ENCODE measurements at places on chromosomes 4 and X.
A peak's percentile ranks its signal among the peaks of the same experiment; 100 is the strongest.

DNA sequence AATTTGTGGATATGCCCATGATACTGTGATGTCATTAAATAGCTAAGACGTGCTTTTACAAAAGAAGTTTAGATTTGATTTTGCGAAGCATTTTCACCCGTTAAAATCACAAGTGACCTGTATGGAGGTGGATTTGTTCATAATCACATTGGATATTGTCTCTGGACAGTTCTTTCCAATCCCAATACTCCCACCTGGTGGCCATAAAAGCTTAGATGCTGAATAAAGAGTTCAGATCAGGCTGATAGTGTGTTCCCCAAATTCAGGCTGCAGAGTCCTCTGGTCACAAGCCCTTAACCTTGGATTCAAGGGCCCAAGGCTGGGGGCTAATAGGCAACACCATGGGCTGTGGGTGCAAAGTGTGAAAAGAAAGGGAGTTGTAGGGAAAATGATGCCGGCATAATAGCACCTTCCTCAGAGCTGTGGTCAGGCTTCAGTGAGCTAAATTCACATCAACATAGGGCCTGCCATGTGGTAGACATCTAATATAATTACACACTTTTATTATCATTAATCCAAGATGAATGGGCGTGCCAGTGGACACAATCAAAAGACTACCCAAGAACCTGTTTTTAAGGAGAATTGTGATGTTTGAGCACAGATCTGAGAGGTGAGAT, 28.1 kb downstream of the SMIM43 start:
- peak; percentile 47 for DNase-seq

DNA sequence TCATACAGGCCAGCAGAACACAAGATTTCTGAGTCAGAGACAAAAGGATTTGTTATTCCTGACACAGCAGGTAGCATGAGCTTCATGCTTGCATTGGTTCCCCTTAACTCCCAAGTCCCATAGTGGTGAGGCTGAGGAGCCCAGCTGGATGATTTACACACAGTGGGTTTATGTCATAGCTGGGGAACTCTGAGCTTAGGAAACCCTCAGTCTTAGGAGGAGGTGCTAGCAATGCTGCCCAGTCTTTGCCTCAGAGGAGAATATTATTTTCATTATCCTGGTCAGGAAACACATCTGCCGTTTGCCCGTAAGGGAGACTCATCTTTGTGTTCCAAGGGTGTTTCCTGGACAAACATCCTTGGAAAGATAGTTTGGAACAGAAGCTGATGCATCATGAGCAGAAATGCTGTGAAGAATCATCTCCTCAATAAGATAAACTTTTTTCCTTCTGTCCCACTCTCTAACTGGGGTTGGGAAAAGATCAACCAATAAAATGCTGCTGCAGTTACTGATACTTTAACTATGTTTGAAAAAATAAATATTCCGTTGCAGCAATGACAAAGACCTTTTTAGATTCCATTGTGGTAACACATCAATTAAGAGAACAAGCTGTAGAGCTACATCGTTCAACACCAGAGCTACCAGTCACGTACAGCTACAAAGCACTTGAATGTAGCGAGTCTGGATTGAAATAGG, 146.8 kb downstream of the DCLK2 start:
- DNase-seq = peak; percentile 99

DNA sequence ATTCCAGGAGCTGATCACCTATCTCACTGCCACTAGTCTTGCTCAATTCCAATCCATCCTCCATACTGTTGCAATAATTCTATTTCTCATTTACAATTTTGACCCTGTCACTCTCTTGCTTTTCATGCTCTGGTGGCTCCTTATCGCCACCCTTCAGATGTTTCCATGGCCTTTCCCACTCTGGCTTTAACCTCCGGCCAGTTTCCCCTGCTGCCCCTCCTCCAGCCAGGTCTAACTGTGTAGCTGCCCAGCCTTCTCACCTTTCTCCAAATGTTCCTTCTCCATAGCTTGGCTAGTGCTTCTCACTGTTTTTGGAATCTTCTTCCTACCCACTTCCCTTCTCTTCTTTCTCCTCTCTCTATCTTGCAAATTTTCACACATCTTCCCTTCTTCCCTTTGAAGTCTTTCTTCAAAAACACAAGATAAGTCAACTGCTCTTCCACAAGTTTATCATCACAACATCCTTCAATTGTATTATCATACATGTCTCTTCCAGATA, 153.8 kb downstream of the COL25A1 start:
- DNase-seq = no peak

GRCh38 chrX:129449148-129449547, 74.1 kb downstream of the SMARCA1 start:
- DNase-seq = no peak

GRCh38 chrX:50071494-50071893, 129.3 kb downstream of the AKAP4 start:
- DNase-seq = no peak

GRCh38 chrX:126551725-126552312, 795 bp downstream of the DCAF12L1 start:
- DNase-seq = no peak

DNA sequence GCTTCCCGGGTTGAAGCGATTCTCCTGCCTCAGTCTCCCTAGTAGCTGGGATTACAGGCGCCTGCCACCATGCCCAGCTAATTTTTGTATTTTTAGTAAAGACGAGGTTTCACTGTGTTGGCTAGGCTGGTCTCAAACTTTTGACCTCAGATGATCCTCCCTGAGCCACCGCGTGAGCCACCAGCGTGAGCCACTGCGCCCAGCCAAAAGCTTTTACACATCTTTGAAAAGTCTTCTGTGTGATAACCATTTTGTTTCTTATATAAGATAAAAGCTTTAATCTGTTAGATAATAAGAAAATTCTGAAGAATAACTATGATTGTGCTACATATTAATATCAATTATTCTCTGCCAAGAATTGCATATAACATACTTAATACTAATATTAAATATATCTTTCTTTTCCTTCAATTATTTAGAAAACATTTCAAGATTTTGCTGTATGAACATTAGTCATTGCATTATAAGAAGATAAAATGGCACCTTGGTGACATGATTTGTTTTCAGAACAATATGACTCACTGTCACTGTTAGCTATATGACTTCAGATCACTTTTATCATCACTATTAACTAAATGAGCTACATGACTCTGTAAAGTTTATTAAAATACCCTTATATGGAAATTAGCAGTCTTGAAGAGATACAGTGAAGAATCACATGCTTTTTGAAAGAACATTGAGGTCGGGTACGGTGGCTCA, 33.4 kb downstream of the RUFY3 start:
- DNase-seq = no peak

- no peak for DNase-seq
Observed at GRCh38 chr4:178165951-178166308, 723.7 kb upstream of the AGA start.

DNA sequence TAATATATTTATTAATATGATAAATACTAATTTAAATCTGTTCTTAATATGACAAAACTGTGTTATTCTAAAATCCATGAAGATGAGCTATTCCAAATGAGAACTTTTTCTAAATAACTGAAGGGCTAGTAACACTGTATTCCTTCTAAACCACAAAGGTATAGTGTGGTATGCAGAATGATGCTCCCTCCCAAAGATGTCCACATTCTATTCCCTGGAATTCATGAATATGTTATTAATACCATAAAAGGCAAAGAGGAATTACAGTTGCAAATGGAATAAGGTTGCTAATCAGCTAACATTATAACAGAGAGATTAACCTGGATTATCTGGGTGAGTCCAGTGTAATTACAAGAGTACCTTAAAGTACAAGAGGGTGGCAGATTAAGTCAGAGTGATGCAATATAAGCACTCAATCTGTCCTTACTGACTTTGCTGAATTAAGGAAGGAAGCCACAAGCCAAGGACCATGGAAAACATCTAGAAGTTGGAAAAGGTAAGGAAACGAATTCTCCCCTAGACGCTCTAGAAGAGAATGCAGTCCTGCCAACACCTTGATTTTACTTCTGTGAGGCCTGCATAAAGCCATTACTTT, 20.7 kb upstream of the MAB21L2 start:
- DNase-seq = no peak

- no peak for DNase-seq
Observed at GRCh38 chrX:8726031-8726652, 5.8 kb downstream of the ANOS1 start.

- DNase-seq = no peak
Observed at GRCh38 chrX:106331606-106332005, 163.5 kb downstream of the PWWP3B start.

DNA sequence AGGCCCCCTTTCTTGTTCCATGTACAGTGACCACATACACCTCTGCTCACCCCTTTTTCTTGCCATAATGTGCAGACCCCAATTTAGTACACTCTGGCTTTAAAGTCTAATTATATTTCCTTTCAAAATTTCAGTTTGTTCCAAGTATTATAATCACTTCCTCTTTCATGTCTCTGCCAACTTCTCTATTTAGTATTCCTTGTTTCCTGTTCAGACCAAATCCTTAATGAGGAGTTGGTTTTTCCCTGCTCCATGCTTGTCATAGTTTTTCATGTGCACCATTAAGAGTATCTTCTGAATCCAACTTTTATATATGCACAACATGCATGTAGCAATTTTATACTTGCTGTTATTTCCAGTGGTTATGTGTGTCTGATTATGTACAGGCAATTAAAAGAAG, 32.3 kb downstream of the USP53 start:
- DNase-seq = no peak

DNA sequence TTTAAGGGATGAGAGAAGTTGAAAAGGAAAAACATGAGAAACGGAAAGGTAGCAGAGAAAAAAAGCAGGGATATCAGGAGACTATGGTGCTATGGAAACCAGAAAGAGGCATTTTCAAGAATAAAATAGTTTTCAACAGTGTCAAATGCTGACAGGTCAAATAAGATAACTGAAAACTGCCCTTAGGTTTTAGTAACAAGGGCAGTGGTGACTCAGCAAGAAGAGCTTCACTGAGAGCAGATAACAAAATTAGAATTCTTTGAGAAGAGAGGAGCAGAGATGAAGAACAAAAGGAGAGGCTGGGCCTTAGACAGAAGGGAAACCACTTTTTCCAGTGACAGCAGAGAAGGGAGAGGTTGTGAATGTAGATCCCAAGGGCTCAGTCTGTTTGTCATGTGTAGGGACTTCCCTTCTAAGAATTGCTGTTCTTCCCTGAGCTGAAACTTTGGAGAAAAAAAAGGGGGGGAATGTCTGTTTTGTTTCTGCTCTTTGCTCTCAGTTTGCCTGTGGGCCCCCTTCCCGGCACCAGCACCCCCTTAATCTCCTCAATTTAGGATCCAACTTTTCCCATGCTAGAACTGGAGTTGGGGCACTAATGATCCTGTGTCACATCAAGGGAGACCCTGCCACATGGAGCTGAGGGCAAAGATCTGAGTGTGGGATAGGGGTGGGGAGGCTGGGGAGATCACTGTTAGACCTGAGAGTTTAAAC, 26.8 kb upstream of the MAGEA10 start:
- DNase-seq = no peak

DNA sequence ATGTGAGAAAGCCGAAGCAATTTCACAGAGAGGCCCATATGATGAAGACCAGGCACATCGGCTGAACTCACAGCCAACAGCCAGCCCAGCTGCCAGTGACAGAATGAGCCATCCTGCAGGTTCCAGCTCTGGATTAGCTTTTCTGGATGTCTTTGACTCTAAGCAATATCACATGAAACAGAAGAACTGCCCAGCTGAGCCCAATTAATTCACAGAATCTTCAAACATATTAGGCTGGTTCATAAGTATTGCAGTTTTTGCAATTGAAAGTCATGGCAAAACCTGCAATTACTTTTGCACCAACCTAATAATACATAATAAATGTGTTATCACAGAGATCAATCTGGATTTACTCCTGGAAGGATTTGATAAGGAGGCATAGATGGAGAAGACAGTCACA, 299.9 kb downstream of the RAB28 start:
- no peak for DNase-seq

GRCh38 chr4:40462326-40462725, 127.2 kb downstream of the CHRNA9 start:
- DNase-seq = no peak

DNA sequence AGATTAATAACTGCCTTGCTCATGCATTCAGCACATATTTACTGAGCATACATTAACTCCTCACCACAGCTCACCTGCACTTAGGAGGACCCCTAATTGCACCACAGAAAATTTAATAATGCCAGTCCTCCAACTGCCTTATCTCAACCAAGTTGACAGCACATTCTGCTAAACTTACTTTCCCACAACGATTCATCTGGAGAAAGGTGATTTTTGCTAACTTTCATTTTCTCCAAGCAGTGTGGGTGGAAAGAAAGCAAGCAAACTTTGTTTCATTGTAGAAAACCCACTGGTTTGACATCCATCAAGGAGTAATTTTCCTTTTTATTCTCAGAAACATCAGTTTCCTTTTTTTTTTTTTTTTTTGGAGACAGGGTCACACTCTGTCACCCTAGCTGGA, 49.1 kb downstream of the RASGEF1B start:
- no peak for DNase-seq

DNA sequence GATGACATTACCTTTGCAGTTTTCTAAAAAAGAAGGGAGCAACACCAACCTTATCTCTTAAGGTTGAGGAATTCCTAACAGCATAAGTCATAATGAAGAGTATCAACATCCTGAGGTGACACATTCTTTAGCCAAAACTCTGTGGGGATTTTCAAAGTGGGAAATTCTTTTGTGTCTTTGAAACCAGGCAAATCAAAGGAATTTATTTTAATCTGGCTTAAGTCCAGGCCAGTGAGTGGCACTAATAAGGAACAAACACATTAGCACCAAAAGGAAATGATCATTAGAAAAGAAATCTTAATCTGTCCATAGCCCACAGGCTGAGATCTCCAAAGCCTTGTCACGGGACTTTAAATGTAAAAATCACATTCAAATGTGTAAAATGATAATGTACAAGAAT, 110.1 kb downstream of the LARP7 start:
- DNase-seq = no peak

DNA sequence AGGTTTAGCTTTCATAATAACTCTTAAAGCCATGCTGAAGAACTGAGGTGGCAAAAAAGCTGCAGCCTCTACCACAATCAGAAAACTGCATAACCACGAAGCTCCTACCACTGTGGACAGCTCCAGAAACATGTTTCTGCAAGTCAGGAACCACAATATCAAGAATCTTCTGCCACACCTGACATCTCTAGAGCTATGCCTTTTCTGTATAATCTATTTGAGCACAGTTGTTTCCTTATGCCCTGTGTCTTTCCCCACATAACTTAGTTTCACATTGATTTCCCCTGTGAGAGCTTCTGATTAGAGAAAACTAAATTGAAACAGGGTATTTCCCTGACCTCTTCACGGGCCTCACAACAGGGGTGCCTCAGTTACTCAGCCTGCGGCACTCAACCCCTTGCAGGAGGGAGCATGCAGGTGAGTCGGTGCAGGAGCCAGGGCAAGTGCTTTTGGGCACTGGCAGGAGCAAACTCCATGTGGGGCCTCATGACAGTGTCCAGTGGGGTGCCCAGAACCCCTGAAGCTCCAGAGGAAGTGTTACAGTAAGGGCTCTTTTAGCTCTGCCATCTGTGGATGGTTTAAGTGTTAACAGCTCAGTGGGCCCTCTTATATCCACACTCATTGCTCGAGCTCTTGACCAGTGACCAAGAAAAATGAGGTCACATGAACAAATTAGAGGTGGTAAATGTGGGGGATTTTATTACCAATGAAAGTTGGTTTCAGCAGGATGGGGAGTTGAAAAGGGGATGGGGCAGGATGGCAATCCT, 132.8 kb upstream of the BMP3 start:
- DNase-seq = no peak

- no peak for DNase-seq
Observed at GRCh38 chrX:9586992-9587392, 122.1 kb downstream of the TBL1X start.
